ENCODE measurements at places on chromosomes 12 and 14. TPM values are rescaled to one million over a fixed set of nuclear protein-coding genes. Genes with fewer than 3 reads are reported as not detected.

The RAB21 gene
- 17.6 TPM for total RNA-seq

The HDAC7 gene
- total RNA-seq: 5.9 TPM

The ACOT4 gene
- 1.7 TPM for total RNA-seq

The BMP4 gene
- total RNA-seq: 1.2 TPM

The RPGRIP1 gene
- total RNA-seq: 0.16 TPM

The ITGA5 gene
- 5.1 TPM for total RNA-seq

The ESYT1 gene
- 21.8 TPM for total RNA-seq

DNA sequence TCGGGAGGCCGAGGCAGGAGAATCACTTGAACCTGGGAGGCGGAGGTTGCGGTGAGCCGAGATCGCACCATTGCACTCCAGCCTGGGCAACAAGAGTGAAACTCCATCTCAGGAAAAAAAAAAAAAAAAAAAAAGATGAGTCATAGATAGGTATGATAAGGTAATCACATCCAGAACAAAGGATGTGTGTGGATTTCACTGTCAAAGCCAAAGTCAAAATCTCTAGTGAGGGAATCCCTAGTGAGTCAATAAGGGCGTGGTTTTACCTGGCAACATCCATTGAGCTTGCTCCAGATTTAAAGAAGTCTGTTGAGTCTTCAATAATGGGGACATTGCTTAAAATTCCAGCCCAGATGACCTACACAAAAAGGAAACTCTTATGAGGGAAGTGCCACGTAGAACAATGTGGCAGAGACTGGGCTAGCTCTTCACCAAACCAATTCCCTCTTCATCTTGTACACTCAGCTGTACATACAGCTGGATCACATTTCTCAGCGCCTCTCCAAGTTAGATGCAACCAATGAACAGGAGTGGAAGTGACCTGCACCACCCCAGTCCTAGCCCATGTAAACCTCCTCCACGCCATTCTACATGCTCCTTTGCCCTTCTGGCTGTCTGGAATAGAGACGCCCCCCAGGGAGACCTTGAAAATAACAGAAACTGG, 23.4 kb downstream of the ALDH1L2 start:
- no peak for DNase-seq

DNA sequence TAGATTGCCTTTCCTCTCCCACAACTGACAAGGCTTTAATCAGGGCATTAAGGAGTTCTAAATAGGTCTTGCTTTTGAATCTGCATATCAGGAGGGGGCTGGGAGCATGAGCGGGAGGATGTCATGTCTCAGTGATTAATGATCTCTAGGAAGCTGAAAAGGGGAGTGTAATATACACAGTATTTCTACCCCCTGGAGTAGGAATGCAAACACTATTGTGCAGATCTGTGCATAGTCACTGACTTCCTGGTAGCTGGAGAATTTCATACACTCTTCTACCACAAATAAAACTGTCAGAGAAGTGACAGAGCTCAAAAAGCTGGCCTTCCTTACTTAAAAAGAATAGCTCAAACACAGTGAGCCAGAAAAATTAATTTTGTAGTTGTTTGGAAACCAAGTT, 65.8 kb downstream of the RIC8B start:
- no peak for DNase-seq

DNA sequence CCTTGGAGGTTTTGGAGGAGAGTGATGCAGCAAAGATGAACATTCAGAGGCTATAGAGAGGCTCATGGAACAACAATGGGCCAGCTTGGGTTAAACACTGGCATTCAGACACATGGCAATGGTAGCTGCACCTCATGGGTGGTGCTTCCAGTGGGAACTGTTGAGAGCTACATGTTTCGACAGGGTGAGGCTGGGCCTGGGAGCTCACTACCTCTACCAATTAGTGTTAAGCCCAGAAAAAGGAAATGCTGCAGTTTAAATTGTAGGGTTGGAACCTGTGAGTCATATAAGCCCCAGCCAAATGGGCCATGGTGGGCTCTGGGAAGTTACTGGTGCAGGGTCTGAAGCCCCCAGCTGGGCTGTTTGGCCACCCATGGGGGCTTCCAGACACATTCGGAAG, 279.7 kb downstream of the ZFP36L1 start:
- DNase-seq: no peak

DNA sequence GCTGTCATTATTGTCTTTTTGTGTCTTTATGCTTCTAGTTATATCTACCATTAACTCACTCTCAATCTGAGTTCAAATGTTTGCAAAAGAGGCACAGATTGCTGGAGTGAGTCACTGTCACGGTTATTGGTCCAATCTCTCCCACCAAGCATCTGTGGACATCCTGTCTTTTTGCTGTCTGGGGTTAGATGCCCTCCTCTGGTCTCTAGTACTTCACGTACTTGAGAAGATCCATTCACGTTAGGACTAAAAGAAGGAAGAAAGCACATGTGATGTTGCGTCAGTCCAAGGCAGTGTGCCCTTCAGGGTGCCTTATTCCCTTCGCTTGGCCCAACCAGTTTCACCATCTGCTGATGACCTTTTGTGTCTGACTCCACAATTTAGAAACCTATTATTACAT, 72.3 kb upstream of the STXBP6 start:
- no peak for DNase-seq

GRCh38 chr14:28769276-28769880, 2.8 kb downstream of the FOXG1 start:
- DNase-seq: no peak

DNA sequence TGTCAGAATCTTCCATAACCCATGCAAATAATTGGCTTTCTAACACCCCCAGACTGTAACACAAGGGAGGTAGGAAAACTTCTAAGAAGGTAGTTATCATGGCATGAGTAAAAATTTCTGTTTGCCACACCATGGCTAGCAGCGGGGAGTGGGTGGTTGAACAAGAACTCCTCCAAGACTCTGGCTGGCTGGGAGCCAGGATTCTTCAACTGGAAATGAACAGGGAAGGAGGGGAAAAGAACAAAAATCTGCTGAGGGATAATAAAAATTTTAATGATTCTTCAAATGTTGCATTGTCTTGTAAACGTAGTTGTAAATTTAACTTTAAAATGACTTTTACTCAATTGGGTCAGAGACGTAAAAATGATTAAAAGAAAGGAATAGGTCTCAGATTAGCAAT, 78.9 kb downstream of the AKAP6 start:
- peak; percentile 30 for DNase-seq

GRCh38 chr12:14408208-14408607, 42.7 kb downstream of the ATF7IP start:
- no peak for DNase-seq

DNA sequence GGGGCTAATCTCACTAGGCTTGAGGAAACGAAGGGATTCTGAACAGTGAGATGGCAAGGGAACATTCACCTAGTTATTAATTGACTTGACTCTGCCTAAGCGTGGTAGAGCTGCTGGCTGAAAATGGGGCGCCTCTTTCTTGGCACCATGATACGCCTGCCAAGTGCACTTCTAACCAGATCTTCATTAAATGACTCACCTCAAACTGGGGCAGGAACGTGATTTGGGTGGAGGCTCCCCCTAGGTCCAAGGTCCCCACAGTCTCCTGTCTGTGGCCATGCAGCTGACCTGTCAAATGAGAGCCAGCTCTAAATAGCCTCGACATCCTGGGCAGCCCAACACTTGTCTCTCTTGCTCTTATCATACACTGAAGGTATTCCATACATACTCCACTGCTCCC, 26.0 kb downstream of the COQ6 start:
- DNase-seq: no peak

DNA sequence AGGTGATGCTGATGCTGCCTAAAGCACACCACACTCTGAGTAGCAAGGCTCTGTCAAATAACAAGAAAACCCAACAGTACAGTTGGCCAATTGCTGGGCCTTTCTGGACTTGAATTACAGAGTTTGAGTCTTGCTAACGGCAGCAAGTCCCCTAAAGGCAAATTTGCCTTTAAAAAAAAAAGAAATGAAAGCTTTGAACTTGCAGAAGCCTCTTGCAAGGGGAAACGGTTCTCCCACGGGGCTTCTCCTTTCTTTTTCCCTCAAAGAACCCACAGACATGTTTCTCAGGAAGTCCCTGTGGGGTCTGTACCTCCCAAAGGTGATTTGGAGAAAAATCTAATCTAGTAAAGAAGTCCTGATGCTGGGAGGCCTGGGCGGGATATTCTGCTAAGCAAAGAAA, 191.3 kb upstream of the MYL2 start:
- DNase-seq: no peak

DNA sequence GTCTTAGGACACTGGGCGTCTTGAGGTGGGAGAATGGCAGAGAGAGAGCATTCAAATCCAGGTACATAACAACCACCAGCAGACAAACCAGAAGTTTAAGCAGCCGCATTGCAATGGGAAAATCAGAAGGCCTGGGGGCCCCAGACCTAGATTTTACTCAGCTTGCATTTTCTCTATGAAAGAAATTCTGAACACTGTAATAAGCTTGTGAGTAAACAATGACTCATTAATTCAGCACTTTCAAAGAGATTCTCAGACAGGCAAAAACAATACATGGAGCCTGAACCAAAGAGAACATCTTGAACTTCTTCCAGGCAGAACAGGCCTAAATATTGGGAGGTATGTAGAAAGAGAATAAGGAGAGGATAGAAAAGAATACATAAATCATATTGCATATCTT, 69.8 kb upstream of the IFNG-AS1 start:
- no peak for DNase-seq

- DNase-seq: no peak
Measured at GRCh38 chr14:105999361-106000028, 473.1 kb downstream of the TMEM121 start.

GRCh38 chr12:29198901-29199300, 49.8 kb downstream of the FAR2 start:
- no peak for DNase-seq

GRCh38 chr12:74889563-74890236, 319.9 kb downstream of the KCNC2 start:
- DNase-seq: no peak

- no peak for DNase-seq
Measured at GRCh38 chr14:96096639-96097610, 57.8 kb downstream of the C14orf132 start.

DNA sequence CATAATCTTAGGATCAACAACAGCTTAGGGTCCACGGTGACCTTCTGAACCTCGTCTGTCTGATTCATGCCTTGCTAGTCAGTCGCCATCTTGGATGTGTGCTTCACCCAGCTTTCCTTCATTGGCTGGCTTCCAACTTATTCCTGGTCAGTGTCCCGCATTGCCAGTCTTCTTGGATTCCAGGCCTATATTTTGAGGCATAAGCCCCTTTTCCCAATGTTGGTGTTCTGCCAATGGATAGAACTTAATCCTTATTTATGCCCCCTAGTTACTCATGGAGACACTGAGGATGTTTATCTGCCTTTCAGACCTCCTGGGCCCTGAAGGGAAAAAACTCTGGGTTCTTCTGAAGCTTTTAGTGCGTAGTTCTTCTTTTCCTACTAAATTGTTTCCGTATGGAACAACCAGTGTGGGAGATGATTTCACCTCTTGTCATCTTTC, 5.8 kb downstream of the JDP2 start:
- DNase-seq: no peak

DNA sequence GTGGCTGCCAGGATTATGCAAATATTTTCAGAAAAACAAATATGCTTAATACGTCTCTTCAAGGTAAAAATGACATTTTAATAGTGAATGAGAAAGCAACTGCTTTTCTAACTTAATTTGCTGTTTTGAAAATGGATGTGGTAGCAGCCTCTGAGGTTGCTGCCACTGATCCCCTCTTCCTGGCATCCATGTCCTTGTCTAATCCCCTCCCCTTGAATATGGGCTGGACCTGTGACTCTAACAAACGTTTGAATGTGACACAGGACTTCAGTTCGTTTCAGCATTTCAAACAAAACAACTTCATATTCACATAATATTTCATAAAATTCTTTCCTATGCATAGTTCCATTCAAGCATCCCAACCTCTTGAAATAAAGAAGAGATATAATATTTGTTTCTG, 64.2 kb upstream of the SLC38A2 start:
- no peak for DNase-seq

DNA sequence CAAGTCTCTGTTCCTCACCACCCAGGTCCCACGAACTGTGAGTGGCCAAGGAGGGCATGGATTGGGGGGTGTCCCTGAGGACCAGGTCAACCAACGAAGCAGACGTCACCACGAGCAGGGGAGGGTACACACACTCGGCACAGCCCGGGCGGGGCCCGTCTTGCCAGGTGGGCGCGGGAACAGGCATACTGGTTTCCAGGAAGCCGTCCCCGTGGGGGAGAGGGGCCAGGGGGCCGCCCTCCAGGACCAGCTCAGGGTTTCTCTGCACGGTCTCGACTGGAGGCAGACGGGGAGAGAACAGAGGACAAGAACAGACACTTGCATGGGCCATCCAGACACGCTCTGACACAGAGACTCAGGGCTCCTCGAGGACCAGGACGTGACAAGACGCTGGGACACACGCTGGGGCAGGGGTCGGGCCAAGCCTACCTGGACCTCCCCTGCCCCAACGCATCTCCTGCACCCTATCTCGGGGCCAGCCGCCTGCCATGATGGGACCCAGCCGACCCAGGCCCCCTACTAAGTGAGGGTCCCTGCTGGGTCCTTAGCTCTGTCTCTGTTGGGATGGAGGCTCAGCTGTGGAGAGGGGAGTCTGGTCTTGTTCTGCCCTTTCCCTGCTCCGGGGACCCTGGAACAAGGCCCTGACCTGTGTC, 11.3 kb downstream of the ARL6IP4 start:
- DNase-seq: no peak

GRCh38 chr12:107091381-107091780, 2.0 kb downstream of the CRY1 start:
- no peak for DNase-seq

DNA sequence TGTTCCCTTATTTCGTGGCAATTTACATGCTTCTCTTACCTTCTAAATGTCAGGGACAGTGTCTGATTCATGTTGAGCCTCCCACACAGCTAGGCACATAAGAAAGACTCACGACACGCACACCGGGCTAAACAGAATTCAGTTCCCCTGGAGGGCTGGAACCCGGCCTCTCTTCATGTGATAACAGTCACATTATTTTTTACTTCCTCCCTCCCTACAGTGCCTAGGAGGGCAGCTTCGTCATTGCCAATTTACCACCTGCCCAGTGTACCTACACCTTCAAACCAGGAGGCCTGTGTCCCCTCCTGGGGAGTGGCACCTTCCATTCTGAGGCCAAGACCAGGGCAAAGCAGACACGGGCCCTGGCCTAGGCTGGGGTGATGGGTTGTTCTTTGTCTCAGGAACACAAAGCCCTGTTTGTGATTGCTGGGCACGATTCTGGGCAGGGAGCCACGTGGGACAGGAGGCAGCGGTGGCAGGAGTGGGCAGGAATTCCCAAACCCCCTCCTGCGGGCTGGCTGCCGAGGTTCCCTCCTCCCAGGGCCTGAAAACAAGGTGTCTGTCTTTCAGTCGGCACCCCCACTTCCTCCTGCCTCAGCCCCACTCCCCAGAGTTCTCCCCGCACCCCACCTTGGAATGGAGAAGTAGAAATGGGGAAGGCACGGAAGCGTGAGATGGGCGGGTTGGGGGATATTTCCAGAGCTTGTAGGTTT, 6.8 kb upstream of the RASAL1 start:
- peak; percentile 85 for DNase-seq
